ENCODE measurements at places on chromosomes 1 and 21. TPM values are rescaled to one million over a fixed set of nuclear protein-coding genes. Genes with fewer than 3 reads are reported as not detected.

- DNase-seq: no peak
These were observed 218.7 kb downstream of the PATJ start for GRCh38 chr1:61961009-61961408.

GRCh38 chr1:61597601-61598000 is 127.3 kb downstream of the TM2D1 start:
- DNase-seq: no peak

- DNase-seq: no peak
These were observed 2.3 kb upstream of the TIAM1 start for GRCh38 chr21:31346256-31346821.

DNA sequence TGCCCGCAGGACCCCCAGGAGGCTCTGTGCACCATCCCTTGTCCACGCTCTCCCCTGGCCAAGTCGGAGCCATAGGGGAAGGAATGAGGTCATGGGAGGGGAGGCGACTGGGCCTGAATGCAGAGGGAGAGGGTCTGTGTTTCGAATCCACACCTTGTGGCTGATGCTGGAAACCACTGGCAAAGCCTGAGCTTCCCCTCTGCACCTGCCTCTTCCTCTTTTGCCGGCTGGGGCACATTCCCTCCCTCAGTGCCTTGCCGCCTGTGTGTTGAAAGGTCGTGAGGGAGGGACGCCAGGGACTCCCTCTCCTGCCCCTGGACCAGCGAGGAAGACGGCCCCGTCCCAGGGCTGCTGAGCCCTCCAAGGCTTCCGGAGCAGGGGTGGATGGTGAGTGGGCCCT is 27.3 kb downstream of the PRDM16 start:
- no peak for DNase-seq

DNA sequence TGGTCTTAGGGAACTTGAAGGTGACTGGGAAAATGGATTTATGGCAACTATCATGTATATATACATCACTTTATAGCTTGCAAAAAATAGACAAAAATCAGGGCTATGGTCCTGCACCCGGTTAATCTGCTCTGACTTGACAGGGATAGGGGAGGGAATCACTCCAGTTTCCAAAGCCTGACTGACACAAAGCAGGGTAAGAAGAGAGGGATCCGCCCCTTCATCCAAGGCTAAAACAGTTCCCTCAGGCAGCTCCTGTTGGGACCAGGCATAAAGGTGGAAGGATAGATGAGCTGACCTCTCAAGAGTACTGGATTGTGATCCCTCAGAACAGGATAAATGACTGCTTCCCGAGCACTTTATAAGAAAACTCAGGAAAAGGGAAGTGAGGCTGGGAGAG is 1.4 kb downstream of the PBXIP1 start:
- no peak for DNase-seq

GRCh38 chr1:24541711-24542346 is 14.1 kb upstream of the NCMAP start:
- DNase-seq: no peak

GRCh38 chr1:121587777-121588176 is 403.0 kb downstream of the SRGAP2C start:
- DNase-seq: no peak

Gene CATSPER4
- not detected for total RNA-seq

Gene PTAFR
- total RNA-seq: under 0.01 TPM

Gene EDARADD
- not detected for total RNA-seq

All from IMR-90 (cell line).